ENCODE measurements at places on chromosomes 5 and 9.

GRCh38 chr5:178520851-178521250 is 69.3 kb downstream of the COL23A1 start:
- DNase-seq, result no peak

GRCh38 chr5:175472378-175472777 is 6.0 kb upstream of the SFXN1 start:
- no peak for DNase-seq

GRCh38 chr9:124472770-124473169 is 22.5 kb downstream of the ADGRD2 start:
- no peak for DNase-seq

DNA sequence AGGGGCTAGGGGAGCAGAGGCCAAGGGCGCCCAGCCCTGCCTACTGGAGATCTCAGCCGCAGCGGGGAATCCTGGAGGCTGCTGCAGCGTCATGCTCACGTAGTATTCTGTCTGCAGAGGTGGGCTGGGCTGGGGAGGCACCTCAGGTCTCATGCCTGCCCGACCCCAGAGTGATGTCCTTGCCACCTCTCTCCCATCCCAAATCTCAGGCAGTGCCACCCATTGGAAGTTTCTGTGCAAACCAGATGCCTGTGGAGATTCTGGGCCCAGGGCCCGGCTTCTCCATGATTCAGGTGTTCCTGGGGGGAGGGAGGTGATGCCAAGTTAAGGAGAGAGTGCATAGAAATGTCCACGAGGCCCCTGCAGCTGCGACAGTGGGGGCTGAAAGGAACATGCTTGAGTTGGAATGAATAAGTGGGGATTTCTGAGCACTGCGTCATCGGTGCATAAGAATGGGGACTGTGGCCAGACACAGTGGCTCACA is 72.0 kb downstream of the ANKRD33B start:
- no peak for DNase-seq

DNA sequence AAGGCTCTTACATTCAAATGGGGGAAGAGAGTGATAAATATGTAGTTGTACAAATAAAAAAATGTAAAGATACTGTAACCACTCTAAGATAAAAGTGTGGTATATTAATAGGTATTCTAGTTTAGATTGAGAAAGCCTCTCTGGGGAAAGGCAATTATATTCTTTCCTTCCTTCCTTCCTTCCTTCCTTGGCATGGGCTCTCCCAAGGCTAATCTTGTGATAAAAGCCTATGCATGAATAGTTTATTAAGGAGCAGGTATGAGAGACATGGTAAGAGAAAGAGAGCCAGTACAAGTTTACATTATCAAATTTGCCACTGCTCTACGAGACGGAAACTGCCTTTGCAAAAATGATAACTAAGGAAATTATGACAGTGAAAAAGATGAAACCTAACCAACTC is 588.8 kb downstream of the PRELID2 start:
- DNase-seq, result no peak

- no peak for DNase-seq
Observed at GRCh38 chr5:7927466-7928375, 58.8 kb downstream of the MTRR start.

- no peak for DNase-seq
Observed at GRCh38 chr5:140348104-140348503, 1.7 kb upstream of the HBEGF start.

- no peak for DNase-seq
Observed at GRCh38 chr5:87307796-87308423, 40.2 kb downstream of the RASA1 start.

GRCh38 chr9:69895659-69896058 is 75.0 kb downstream of the CFAP95 start:
- DNase-seq, result no peak

- no peak for DNase-seq
Observed at GRCh38 chr5:35830587-35830986, 26.1 kb upstream of the IL7R start.

- DNase-seq, result no peak
Observed at GRCh38 chr5:103546858-103547257, 15.7 kb downstream of the NUDT12 start.

DNA sequence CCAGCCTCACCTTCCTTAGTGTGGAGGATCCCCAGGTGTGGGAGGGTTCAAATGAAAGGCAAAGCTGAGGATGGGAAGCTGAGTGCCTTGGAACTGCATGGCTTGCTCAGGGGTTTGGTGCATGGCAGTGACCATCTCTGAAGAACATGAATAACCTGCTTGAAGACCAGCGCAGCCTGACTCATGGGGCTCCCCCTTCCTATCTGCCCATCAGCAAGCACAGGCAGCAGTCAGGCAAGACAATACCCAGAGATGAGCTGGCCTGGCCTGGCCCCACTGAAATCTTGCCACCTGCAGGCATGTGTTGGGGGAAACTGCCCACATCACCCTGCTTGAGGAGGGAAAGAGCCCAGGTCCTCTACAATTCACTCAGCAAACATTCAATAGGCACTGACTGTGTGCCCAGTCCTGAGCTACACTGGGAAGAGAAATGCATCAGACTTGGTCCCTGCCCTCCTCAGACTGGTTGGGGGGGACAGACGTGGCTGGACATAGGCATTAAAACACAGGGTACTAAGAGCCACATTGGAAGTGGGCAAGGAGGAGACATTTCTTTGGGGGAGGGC is 105.0 kb upstream of the ALDH1B1 start:
- no peak for DNase-seq

DNA sequence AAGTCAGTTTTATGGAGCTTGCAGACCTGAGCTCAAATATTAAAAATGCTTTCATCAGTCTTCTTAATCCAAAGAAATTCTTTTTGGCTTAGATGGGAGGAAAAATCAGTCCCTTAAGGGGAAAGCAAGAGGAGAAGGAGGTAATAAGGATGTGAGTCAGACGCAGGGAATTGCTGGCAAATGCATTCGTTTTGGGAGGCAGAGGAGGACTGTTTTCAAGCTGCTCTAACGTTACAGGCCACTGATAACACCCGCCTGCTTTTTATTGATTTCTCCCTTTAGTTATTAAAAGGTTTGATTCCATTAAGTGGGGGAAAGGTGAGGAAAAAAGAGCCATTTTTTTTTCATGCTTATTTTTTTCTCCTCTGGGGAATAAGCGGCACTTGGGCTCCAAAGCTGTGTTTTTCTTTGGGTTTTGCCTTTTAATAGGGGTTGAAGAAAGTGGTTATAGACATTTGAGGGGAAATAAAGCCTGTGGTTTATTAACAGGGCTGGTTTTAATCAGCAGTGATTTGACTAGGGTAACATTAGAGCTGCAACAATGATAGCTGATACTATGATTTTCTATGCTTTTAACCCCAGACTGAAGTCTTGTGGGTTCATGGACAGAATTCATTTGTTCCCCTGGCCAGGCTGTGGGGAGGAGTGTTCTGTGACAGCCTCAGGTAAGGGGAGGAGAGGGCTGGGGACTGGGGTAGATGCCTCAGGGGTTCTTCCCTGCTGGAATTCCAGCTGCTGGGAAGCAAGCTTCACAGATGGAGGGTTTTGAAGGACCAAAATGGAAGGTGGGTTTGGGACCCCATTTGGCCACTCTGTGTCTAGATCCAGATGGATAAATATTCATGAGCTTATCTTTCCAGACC is 225.2 kb downstream of the GAS1 start:
- no peak for DNase-seq

- DNase-seq, result no peak
Observed at GRCh38 chr5:123104607-123105006, 15.6 kb downstream of the PRDM6 start.

DNA sequence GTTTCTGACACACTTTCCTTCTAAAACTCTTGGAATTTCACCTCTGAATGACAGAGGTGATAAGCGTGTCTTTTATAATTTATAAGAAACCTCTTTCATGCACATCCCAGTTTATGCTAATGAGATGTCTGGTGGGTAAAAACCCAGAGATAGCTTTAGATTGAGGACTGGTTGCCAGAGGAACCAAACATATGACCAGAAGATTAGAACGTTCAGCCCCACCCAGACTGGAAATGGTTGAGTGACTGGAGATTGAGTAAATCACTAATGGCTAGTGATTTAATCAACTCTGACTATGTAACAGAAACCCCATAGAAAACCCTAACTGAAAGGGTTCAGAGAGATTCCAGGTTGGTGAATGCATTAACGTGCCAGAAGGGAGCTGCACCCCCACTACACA is 69.2 kb downstream of the CDH18 start:
- no peak for DNase-seq

- no peak for DNase-seq
Observed at GRCh38 chr9:16623989-16624743, 246.3 kb downstream of the BNC2 start.

- no peak for DNase-seq
Observed at GRCh38 chr5:147880487-147880886, 2.0 kb downstream of the SCGB3A2 start.

GRCh38 chr9:108184009-108184408 is 671.8 kb downstream of the ACTL7B start:
- no peak for DNase-seq

GRCh38 chr5:17897776-17898175 is 263.5 kb downstream of the TAF11L14 start:
- DNase-seq, result no peak

DNA sequence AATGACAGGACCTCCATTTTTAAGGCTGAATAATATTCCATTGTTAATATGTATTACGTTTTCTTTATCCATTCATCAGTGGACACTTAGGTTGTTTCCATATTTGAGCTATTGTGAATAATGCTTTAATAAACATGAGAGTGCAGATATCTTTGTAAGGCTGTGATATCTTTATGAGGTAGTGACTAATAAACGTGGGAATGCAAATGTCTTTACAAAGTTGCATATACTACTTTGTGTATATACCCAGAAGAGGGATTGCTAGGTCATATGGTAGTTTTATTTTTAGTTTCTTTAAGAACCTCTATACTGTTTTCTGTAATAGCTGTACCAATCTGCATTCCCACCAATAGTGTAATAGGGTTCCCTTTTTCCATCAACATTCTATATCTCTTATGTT is 148.7 kb downstream of the FOCAD start:
- no peak for DNase-seq

GRCh38 chr9:74255489-74255984 is 241.6 kb upstream of the RORB start:
- DNase-seq, result no peak

DNA sequence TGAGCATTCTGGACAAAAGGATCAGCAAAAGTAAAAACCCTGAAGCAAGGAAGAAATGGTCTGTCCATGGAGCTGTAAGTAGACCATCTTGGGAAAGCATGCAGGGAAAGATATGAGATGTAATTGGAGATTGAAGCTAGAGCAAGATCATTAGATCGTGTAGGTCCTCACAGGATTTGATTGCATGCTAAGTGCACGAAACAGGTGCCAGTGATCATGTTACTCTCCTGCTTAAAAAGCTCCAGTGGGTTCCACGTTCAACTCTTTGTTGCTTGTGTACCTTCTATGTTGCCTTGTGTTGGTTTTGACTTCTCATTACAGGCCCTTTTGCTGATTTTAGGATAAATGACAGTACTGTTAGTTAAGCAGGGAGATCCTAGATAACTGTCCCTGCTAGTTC is 442.0 kb downstream of the DMRT2 start:
- no peak for DNase-seq

GRCh38 chr5:171712616-171713015 is 73.0 kb upstream of the SMIM23 start:
- DNase-seq, result no peak

DNA sequence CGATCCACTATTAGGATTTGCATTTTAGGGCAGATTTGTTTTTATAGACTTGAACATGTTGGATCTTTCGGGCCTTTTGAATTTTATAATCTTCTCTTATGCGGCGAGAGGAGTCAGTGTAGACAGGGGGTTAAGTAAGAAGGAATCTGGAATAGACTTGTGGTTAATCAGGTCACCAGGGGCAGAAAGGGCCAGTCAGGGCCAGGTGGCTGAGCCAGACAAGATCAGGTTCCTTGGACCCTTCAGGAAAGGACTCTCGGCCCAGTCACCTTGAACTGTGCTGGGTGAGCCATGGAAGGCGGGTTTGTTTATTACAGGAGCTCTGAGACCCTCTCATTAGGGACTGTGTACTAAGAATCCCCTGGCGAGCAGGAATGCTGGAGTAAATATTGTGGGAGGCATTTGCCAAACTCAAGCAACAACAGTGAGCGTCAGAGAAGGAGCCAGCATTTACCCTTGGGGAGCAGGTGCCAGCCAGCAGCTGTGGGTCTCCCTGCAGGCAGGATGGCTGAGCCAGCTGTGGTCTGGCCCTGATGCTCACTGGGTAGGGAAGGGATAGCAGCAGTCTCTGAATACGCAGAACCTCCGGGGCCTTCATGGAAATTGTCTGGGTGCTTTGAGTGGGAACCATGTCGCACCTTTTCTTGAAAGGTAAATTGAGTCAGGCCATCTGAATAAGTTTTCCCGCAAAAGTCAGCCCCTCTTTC is 79.2 kb downstream of the UBE2QL1 start:
- no peak for DNase-seq

- DNase-seq, result no peak
Observed at GRCh38 chr5:37712750-37713149, 127.1 kb downstream of the GDNF start.

DNA sequence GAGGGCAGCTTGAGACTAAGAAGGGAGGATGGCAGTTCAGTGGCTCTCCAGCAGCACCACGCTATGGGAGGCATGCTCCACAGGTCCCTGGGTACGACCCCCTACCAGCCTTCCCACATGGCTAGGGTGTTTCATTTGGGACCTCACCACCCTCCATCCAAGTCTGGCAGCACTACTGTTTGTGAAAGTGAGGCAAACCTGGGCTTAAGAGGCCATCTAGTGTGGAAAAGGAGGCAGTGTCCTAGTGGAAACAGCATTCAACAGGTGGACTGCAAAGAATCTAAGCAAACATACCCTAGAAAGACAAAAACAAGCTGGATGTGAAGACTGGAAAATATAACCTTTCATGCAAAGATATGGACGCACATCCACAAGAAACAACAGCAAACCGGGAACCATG is 4.8 kb upstream of the C5orf47 start:
- DNase-seq, result no peak

DNA sequence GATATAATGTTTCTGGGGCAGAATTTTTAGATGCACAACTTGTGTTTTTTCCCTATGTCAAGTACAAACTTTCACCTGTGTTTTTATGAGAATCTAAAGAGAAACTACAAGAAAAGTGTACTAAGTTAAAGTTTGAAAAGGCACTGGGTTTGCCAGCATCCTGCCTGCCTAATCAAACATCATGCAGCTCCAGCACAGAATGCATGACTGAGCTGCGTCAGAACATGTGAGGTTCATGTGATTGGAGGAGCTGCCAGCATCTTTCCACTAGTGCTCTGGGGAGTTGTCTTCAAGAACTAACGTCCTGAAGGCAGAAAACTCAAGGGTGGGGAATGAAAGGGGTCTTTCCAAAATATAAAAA is 46.1 kb upstream of the RIC1 start:
- no peak for DNase-seq
